Stimulated activated naive CD4-positive, alpha-beta T cell (primary cell): ENCODE measurements at places on chromosomes 11 and 22.

- no peak for DNase-seq
Measured at GRCh38 chr11:64292460-64293254, 1.6 kb downstream of the KCNK4 start.

DNA sequence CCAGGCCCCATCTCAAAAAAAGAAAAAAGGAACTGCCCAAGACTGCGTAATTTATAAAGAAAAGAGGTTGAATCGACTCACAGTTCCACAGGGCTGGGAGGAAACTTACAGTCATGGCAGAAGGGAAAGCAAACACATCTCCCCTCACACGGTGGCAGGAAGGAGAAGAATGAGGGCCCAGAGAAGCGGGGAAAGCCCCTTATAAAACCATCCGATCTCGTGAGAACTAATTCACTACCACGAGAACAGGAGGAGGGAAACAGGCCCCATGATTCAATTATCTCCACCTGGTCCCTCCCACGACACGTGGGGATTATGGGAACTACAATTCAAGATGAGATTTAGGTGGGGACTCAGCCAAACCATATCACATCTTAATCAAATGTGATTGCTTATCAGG lies 82.2 kb downstream of the BUD13 start:
- no peak for DNase-seq

DNA sequence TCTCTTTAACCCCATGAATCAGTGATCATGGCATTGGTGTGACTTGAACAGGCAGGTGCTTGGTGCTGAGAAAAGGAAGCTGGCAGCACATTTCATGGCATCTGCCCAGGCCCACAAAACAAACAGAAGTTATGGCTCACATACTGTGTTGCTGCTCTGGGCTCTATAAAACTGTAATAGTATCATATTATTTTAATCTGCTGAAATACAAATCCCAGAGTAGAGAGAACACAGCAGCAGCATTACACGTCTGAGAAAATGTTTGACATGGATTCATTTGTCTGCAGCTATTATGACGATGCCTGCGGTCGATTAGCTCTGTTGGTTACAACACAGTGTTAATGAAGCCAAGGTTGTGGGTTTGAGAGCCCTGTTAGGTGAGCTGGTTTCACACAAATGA lies 80.8 kb downstream of the ALX4 start:
- DNase-seq = no peak

- no peak for DNase-seq
Measured at GRCh38 chr11:35675901-35676610, 13.5 kb downstream of the TRIM44 start.

DNA sequence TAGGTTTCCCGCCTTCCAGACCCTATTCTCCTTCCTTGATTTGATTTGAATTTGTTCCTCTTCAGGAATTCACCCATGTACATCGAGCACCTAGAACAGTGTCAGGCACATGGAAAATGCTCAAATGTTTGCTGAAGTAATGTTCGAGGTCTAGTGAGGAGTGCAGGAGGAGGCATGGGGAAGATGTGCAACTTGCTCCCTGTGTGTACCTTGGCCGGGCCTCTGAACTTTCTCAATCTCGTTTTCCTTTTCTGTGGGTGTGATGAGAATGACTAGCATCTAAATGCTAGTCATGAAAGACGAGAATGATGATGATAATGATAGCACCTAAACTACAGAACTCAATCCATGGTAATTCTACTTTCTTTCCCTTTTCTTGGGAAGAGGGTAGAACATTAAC lies 279.1 kb upstream of the PLET1 start:
- no peak for DNase-seq

DNA sequence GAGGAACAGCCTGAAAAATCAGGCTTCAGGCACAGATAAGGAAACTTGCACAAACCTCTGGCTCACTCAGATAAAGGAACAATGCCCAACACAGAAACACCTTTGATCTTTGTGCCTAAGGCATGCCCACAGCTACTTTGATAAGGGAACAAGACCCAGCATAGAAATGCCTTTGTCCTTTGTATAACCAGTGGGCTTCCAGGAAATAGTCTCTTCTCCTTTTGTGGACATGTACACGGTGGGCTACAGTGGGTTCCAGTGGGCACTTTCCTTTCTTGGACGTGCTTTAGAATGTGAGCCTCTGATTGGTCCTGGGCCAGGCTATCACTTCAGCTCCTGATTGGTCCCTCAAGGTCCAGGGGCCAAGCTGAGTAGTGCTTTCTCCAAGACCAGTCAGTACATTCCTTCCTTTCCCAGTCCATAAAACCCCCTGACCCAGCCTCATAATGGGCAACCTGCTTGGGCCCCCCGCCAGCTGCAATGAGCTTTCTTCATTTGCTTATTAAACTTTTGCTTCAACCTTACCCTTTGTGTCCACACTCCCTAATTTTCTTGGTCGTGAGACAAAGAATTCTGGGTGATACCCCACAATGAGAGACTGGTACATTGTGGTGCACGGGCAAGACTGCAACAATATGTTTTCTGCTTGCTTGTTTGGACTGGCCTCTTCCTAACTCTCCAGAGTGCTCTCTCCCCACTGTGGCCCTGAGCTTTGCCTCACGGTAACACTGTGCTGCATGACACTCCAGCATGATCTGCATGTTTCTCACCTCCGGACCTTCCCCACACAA lies 1.7 kb upstream of the CABIN1 start:
- DNase-seq = no peak

DNA sequence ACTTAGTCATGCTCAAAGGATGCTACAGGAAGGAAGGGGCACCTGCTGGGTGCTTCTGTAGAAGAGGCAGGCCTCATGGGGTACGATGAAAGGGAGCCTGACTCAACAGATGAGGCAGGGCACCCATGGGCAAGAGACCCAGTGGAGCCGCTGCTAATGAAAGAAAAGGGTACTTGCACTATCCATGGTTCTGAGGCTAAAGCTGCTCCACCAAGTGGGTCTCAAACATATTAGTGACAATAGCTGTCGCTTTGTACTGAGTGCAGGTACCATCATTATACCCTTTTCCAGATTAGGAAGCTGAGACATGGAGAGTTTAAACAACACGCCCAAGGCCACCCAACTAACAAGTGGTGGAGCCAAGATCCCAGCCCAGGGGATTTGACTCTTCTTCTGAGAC lies 127.5 kb upstream of the SERPIND1 start:
- no peak for DNase-seq

DNA sequence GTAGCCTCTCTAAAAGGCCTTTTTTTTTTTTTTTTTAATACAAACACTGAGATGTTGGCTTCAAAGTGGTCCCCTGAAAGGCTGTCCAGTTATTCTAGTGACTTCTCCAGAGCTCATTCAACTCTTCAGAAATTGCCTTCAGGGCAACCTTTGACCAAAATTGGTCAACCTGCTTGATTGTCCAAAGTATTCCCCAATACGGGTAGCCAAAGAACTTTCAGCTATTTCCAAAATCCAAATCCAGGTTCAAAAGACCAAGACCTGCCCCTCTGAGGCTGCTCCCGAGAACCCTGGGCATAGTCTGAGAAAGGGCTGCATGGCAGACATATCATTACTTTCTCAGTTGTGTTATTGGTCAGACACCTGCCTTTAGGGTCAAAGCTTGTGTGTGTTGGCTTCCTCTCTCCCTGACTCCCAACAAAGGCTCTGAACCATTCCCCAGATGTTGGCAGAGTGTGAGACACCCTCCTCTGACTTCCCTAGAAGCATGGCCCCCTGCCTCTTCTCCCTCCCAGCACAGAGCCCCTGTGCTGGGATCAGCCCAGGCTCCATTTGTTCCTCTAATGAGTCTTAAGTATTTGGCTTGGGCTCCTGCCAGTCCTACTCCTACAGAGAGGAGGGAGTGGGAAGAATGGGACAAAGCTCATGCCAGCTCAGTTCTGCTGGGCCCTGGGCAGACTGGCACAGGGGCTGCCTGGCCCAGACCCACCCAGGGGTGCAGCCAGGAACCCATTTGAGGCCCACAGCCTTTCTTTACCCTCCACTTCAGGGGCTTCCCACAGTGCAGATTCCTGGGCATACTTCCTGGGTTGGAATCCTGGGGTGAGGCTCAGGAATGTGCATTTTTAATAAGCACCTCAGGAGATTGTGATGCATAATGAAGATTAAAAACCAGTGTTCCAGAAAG lies 30.3 kb downstream of the TNKS1BP1 start:
- DNase-seq = no peak

- DNase-seq = no peak
Measured at GRCh38 chr22:19824926-19825339, 29.7 kb downstream of the GNB1L start.

GRCh38 chr22:46416891-46417580 lies 81.5 kb downstream of the TRMU start:
- DNase-seq = no peak
